ENCODE measurements at places on chromosomes 2 and 18. TPM values are rescaled to one million over a fixed set of nuclear protein-coding genes. Genes with fewer than 3 reads are reported as not detected.

PLCD4 gene
- 1.6 TPM for polyA plus RNA-seq

CEBPZOS gene
- polyA plus RNA-seq, result 37.7 TPM

PAIP2B gene
- polyA plus RNA-seq, result 0.10 TPM

NEUROD1 gene
- not detected for polyA plus RNA-seq

CDH19 gene
- polyA plus RNA-seq, result not detected

NDUFS1 gene
- polyA plus RNA-seq, result 49.8 TPM

ATP8B1 gene
- 15.8 TPM for polyA plus RNA-seq

PTH2R gene
- polyA plus RNA-seq, result not detected

CRACDL gene
- not detected for polyA plus RNA-seq

MBP gene
- polyA plus RNA-seq, result 3.3 TPM

SLC5A7 gene
- not detected for polyA plus RNA-seq

SERPINB11 gene
- not detected for polyA plus RNA-seq

KATNAL2 gene
- 4.6 TPM for polyA plus RNA-seq

ZNF521 gene
- polyA plus RNA-seq, result 7.8 TPM

PRSS56 gene
- not detected for polyA plus RNA-seq

ALPI gene
- polyA plus RNA-seq, result not detected

UGT1A1 gene
- not detected for polyA plus RNA-seq
